ENCODE measurements at places on chromosomes 7 and 10.

- DNase-seq: no peak
These were observed 12.6 kb upstream of the TBRG4 start for GRCh38 chr7:45123913-45124710.

DNA sequence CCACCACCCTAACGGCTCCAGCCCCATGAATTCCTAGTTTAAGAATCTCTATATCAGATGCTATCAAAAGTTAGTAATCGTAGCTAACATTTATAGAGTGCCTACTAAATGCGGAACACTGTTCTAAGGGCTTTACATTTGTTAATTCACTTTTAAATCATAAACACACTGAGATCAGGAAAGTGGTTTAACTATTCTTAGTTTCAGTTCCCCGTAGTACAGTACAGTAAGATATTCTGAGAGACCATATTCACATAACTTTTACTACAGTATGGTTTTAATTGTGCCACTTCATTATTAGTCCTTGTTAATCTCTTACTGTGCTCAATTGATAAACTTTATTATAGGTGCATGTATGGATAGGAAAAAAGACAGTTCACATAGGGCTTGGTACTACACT lies 22.5 kb downstream of the SYPL1 start:
- DNase-seq: no peak

- no peak for DNase-seq
These were observed 277.6 kb downstream of the REEP3 start for GRCh38 chr10:63798599-63799498.

GRCh38 chr7:66301737-66302136 lies 96.6 kb downstream of the TPST1 start:
- no peak for DNase-seq

GRCh38 chr10:15395935-15396334 lies 24.8 kb upstream of the FAM171A1 start:
- DNase-seq: no peak

GRCh38 chr10:132709471-132709951 lies 76.4 kb downstream of the NKX6-2 start:
- DNase-seq: no peak

DNA sequence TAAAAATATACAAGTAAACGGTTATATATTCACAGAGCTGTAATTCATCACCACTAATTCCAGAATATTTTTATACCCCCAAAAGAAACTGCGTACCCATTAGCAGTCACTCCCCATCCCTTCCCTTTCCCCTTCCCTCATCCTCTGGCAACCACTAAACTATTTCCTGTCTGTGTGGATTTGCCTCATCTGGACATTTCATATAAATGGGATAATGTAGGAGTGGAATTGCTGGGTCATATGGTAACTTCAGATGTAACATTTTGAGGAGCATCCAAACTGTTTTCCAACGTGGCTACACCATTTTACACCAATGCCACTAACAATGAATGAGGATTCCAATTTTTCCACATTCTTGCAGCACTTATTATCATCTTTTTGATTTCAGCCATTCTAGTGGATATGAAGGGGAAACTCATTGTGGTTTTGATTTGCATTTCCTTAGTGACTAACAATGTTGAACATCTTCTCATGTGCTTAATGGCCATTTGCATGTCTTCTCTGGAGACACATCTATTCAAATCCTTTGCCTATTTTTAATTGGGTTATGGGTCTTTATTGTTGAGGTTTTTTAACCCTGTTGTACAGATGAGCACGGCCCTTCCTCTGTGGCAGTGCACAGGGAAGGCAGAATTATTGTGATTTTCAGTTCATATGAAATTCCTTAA lies 79.2 kb downstream of the RBM20 start:
- DNase-seq: no peak

- no peak for DNase-seq
These were observed 145.4 kb upstream of the SMIM30 start for GRCh38 chr7:113263749-113264148.

DNA sequence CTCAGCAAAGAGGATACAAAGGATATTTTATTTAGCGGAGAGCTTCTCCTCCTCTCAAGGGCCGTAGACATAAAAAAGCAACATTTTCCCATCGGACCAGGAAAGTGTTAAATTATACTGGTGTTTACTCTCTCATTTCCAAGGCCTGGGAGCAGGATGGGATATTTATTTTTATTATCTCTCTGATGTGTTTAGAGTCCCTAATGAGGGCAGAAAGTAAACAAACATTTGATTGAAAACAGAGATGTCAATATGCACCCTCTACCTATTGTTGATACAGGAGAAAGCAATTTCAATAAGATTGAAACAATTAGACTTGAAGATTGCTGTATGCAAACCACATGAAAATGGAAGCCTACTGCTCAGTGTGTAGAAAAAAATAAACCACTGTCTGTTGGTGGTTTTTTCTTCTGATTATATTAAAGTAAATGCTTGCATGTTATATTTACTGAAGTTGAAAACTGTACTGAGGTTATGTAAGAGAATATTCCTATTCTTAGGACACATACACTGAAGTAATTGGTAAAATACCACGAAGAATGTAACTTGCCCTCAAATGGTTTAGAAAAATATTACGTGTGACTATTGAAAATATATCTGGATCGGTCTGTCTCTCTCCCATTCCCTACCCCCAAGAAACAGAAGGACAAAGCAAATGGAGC lies 59.3 kb downstream of the ATXN7L1 start:
- DNase-seq: no peak

GRCh38 chr7:97858221-97858620 lies 14.0 kb downstream of the ASNS start:
- DNase-seq: no peak

GRCh38 chr7:3922175-3922635 lies 621.2 kb downstream of the SDK1 start:
- peak; percentile 49 for DNase-seq

- no peak for DNase-seq
These were observed 58.6 kb downstream of the RAMP3 start for GRCh38 chr7:45216181-45216580.

DNA sequence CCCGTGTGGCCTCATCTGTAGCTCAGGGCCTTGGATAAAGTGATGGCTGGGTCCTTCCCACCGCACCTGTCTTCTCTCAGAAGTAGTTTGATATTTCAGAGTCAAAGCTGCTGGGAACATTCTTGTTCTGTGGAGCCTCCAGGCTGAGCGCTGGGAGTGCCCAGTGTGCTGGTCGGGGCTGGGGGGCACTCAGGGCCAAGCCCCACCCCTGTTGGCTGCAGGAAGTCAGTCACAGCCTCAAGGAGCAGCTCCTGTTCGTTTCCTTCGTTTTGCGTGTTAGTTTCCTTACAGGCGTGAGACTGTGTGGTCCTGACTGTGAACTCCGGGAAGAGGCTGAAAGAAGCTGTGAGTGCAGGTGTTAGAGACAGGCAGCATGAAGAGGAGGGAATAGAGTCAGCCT lies 33.2 kb downstream of the POR start:
- DNase-seq: no peak

DNA sequence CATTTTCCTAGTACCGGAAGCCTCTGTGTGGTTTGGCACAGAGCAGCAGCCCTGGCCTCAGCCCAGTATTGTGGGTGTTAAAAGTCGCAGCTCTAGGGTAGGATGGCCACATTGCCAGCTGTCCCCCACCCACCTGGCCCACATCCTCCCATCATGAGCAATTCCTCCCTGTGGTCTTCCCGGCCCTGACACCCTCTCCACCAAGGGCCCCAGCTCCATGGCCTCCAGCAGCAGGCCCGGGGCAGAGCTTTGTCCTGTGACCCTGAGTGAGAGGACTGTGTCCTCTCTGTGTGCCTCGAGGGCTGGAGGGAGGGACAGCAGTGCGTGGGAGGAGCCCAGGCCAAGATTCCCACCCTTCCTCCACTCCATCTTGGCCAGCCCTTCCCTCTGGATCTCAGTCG lies 93.7 kb downstream of the MYL10 start:
- DNase-seq: no peak

GRCh38 chr10:126921974-126922525 lies 16.8 kb downstream of the DOCK1 start:
- DNase-seq: no peak

DNA sequence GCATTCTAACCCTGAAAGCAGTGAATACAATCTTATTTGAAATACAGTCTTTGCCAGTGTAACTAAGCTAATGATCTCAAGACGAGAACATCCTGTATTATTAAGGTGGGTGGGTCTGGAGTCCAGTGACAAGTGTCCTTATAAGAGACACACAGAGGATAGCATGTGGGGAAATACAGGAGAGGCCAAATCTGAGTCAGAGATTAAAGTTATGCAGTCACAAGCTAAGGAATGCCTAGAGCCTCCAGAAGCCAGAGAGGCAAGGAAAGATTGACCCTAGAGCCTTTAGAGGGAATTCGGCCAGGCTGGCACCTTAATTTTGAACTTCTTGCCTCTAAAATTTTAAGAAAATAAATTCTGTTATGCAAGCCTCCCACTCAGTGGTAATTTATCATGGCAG lies 87.5 kb upstream of the HGF start:
- no peak for DNase-seq

- DNase-seq: no peak
These were observed 1.7 kb downstream of the MMP21 start for GRCh38 chr10:125773687-125774543.

DNA sequence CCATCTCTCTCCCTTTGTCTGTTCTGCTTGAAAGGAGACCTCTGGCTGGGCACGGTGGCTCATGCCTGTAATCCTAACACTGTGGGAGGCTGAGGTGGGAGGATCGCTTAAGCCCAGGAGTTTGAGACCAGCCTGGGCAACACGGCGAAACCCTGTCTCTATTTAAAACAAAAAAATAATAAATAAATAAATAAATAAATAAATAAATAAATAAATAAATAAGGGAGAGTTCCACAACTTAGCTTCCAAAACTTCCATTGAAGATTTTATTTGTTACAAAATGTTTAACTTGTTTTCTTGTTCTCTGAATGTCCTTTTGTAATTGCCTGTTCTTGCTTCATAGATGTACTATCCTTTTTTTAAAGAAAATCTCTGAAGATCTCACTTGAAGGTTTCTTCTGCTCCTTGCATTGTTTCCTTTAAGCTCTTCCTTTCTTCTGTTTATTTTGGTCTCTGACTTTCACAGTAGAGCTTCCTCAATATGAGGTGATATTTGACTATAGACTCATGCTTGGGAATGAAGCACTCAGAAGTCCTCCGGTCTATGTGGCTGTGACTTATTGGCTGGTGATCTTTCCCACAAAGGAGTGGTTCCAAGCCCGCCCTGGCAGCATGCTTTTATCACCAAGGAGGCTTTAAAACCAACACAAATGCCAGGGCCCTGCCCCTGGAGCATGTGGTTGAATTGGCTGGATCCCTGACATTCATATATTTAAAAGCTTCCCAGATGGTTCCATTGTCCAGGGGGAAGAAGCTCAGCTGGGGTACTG lies 18.1 kb upstream of the NPTX2 start:
- DNase-seq: no peak

DNA sequence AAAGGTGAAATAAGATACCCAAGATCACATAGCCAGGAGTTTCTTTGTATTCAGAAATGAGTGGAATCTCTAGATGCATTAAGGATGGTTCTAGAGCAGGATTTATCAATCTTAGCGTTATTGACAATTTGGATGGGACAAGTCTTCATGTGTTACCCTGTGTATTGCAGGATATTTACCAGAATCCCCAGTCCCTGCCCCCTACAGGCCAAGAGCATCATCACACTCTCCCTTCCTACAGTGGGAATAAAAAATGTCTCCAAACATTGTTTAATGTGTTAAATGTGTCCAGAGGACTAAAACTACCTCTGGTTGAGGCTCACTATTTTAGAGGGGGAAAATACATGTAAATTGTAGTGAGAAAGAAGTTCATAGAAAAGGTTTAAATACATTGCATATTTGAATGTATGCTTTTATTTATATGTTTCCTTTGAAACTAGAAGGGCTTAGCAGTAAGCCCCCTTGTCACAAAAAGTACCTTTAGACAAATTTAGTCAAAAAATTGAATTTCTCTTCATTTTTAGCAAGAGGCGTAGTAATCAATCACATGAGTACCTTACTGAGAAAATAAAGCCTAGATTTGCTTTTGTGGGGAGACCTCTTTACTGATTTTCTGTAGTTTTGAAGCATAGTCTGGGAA lies 141.2 kb downstream of the MLLT10 start:
- DNase-seq: no peak

DNA sequence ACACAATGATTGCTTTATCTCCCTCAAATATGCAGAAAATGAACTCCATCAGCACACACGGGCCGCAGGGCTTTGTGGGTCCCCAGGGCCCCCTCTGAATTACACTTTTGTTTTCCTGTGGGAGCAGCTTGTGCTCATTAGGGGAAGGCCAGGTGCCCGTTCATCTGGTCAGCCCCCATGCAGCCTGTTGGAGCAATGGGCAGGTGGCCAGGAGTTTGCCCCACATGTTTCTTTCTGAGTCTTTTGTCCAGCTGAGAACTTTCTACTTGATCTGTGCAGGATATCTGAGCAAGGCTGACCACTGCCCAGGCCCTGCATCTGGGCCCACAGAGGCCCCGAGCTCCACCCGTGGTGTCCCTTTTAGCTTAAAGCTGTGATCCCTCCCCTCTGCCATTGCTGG lies 105.3 kb upstream of the FAM20C start:
- DNase-seq: no peak

- no peak for DNase-seq
These were observed 28.4 kb upstream of the CNPY1 start for GRCh38 chr7:155574556-155575290.

DNA sequence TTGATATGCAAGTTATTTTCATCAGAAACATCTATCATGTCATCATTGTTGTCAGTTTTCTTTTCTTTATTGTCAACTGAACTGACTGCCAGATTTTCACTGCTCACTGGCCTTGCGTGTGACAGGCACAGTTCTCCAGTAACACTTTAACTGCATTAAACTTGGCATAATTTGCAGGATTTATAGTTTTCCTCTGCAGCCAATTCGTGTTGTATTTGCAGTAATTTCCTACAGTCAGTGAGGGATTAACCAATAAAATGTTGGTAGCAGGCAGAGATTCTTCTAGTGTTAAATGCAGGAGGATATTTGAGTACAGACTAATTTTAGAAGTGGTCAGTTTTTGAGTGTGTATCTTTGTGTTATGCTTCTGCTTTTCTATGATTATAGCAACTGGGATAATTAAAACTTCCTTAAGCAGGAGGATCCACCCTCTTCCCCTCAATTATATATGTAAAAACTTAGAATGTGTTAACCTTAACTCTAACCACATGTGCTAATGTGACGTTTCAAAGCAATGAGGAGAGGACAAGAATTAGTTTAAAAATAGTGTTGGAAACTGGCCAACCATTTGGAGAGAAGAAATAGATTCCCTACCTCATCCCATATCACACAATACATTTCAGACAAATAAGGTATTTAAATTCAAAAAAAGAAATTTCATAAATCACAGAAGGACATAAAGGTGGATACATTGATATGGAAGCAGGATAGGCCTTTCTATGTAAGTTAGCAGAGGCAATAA lies 365.5 kb upstream of the BMPER start:
- DNase-seq: no peak

- DNase-seq: no peak
These were observed 57.2 kb downstream of the ADAM12 start for GRCh38 chr10:126331101-126331500.

DNA sequence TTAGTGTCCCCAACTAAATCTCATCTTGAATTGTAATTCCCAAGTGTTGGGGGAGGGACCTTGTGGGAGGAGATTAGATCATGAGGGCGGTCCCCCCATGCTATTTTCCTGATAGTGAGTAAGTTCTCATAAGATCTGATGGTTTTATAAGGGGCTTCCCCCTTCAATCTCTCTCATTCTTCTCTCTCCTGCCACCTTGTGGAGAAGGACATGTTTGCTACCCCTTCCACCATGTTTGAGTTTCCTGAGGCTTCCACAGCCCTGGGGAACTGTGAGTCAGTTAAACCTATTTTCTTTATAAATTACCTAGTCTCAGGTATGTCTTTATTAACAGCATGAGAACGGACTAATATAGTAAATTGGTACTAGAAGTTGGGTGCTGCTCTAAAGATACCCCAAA lies 365.6 kb downstream of the ANKRD7 start:
- DNase-seq: no peak
